ENCODE measurements at places on chromosomes 5 and 9.

- no peak for DNase-seq
These were observed 516 bp upstream of the DMRT2 start for GRCh38 chr9:1049641-1050040.

DNA sequence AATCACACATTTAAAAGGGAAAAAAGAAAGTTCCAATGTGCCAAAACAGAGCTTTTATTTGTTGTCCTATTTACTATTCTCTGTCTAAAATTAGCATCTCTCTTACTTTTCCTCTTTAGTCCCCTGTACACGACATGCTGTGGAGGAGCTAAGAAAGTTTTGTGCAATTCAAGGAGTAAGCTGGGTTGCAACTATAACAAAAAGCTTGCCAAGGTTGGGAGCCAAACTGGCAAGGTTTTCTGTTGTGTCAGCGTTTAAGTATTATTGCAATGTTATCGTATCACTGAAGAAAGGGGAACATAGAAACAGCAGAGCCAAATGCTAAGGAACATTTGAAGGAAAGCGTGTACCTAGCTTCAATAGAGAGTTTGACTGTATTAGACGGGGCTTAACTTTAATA, 680.8 kb downstream of the CETN3 start:
- no peak for DNase-seq

DNA sequence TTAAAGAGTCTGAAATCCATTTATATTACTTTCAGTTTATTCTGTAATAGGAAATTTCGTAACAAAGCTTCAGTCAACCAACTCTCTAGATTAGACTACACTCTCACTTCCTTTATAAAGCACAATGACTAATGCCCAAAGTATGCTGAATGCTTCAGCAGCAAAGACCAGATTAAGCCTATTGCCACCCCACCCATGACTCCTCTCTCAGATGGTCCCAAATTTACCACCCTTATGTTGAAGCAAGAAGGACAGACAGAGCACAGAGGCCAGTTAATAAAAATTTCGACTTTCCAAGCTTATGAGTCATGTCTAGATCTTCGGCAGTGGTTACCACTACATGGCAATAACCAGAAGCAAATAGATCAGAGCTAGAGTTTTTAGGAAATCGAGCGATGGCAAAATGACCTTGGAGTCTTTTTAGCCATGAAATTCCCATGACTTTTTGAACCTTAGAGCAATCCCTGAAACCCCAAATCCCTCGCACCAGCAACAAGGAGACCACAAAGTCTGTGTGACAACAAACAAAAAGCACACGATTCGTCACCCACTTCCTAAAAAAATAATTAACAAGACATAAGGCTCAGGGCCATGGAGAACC, 287.8 kb upstream of the RASA1 start:
- DNase-seq = no peak

DNA sequence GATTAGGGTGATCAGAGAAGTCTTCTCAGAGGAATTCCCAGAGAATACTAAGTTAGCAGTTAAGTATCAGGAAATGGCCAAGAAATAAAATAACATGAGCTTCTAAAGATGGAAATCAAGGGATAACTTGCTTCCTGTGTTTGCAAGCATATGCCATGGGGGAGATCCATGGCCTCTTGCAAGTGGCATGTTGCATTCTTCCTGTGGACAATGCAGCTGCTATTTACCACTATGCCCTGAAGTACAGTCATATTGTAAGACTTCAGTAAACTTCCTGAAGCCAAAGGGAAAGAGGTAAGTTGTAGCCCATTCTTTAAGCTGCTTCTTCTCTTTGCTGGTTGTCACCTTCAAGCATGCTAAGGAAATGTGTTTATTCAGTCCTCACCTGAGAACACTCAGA, 154.7 kb upstream of the RUSC2 start:
- DNase-seq = no peak

- DNase-seq = no peak
These were observed 74.2 kb downstream of the SHB start for GRCh38 chr9:37994639-37995347.

GRCh38 chr9:113964495-113965170, 88.5 kb downstream of the ZNF618 start:
- no peak for DNase-seq

- no peak for DNase-seq
These were observed 4.8 kb upstream of the TEX10 start for GRCh38 chr9:100357501-100357900.

DNA sequence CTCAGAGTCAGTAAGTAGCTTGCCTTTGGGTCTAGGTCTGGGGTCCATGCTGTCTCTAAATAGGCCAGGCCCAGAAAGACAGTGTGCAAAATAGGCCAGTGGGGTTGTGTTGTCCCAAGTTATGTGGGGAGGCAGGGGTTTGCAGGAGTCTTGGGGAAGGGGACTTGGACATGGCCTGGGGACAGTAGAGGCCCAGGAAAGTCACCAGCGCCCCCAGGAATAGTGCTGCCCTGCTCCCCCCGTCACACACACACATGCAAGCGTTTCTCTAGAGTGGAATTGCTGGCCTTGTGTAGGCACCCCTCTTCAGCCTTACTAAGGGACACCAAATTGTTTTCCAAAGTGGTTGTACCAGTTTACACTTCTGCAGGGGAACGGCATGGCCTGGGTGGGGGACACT, 227.5 kb downstream of the PBX3 start:
- DNase-seq = no peak

- no peak for DNase-seq
These were observed 41.1 kb upstream of the GADD45G start for GRCh38 chr9:89563571-89564345.

Data from stimulated activated CD4-positive, alpha-beta T cell treated with anti-CD3 and anti-CD28 coated beads, Interleukin-4, amount 100 ng/mL, for 4 hours (primary cell).